ENCODE measurements at places on chromosomes 13 and 19. TPM values are rescaled to one million over a fixed set of nuclear protein-coding genes. Genes with fewer than 3 reads are reported as not detected.

- peaks cover 9% of the 10 kb centered on the region for H3K27me3 ChIP-seq
- no peak overlapping the region for H3K27ac ChIP-seq
Observed at GRCh38 chr13:33637978-33638743, 179.8 kb upstream of the RFC3 start.

DNA sequence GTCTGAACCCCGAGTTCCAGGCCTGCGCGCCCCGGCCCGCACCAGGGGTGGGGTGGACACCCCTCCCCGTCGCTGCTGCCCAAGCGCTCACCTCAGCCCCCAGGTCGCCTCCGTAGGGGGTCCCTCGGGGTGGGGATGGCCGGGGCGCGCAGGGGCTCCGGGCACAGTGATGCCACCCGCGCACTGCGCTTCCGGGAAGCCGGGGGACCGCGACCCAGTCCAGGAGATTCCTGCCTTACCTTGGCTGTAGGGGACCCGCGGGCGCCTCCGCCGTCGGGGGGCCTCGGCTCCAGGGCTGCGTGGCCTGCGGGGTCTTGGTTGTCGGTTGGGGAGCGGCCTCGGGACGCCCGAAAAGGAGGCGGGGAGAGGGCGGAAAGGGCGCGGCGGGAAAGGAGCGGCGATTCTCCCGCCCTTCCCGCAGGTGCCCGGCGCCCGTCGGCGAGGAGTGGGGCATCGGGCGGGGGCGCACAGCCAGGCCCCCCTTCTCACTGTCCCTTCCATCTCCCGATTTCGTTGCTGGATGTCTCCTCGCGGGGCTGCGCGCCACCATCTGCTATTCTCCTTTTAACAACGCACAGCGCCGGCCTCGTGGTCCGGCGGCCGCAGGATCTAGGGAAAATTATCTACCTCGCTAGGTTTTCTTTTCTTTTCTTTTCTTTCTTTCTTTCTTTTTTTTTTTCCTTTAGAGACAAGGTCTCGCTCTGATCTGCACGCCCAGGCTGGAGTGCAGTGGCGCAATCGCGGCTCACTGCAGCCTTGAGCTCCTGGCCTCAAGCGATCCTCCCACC, at the start of gene KEAP1:
Gene KEAP1, minus strand, starts transcription at position 355 of the 788 bp plus-strand sequence. CDS start 3,323 bp downstream, outside the sequence.
- no peaks in the 10 kb centered on the region for H3K27me3 ChIP-seq
- peaks cover 24% of the 10 kb centered on the region for H3K4me1 ChIP-seq
- peak within 1 kb of the TSS; percentile 74 for H3K27ac ChIP-seq
- no peaks in the 10 kb centered on the region for H3K36me3 ChIP-seq
- H3K4me3 ChIP-seq: peak within 1 kb of the TSS; percentile 95

Gene NLRP11
- not detected for polyA plus RNA-seq

DNA sequence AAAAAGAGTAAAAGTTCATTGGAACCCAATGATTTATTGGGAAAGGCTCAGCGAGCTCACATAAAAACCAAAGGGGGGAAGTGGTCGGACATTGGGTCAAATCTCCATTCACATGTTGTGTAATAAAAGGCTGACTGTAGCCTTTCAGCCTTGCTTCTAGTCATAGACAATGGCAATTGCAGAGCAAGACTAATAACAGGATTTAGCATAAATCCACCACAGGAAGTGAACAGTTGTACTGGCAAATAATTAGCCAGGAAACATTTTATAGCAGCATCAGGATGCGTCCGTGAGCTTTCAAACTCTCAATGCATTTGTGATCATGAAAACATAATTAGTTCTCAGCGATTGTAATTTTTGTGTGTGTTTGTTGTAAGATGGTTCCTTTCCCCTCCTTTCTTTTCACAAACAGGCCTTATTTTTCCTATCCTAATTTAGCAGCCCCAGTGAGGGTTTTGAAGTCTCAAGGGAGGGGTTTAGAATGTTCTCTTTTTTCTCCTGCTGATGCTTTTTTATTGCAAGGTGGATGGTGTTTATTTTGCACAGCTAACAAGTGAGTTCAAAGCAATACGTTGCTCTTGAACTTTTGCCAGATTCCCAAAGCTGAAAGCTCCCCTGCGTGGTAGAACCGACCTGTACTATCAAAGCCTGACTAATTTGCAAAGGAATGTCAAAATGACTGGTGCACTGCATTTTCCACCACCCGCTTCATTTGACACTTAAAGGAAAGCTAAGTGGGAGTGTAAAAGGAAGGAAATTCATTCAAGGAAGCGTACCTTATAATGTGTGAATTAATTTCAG, 105.6 kb downstream of the SPRY2 start:
- no peaks in the 10 kb centered on the region for H3K36me3 ChIP-seq
- no peaks in the 10 kb centered on the region for H3K27me3 ChIP-seq
- H3K27ac ChIP-seq: no peak overlapping the region
- H3K4me3 ChIP-seq: no peak overlapping the region

DNA sequence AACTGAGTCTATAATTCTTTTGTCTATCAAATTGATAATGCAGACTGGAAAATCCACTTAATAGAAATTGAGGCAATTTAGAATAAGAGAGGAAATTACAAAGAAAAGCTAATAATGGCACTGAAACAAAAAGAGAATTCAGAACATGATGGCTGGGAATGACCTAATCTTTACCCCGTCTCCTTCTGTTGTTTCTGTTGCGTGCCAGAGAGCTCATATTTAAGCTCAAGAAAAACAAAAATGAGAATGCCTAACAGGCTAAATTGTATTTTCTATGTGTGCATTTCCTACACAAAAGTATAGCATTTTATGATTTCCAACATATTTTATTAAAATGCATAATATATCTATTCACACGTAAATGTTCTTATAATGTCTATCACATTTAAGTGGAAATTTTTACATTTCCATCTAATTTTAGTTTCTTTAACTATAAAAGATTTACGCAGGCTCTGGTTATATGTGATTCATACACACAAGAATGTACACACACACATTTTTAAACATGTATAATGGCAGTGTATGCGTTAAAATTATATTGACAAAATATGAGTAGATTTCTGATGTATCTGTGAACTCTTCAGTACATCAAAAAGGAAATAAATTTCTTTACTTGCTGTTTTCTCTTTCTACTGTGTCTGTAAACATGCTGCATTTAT, 432.3 kb downstream of the SLITRK6 start:
- H3K27me3 ChIP-seq: no peaks in the 10 kb centered on the region
- H3K4me3 ChIP-seq: no peak overlapping the region
- no peak for DNase-seq
- no peaks in the 10 kb centered on the region for H3K4me1 ChIP-seq

- H3K27ac ChIP-seq: no peak overlapping the region
- no peaks in the 10 kb centered on the region for H3K36me3 ChIP-seq
- H3K4me3 ChIP-seq: no peak overlapping the region
- H3K27me3 ChIP-seq: peaks cover 34% of the 10 kb centered on the region
Observed at GRCh38 chr19:13284929-13285928, 135.0 kb downstream of the IER2 start.

- DNase-seq: no peak
- no peaks in the 10 kb centered on the region for H3K27me3 ChIP-seq
- no peak overlapping the region for H3K4me3 ChIP-seq
Observed at GRCh38 chr19:2468596-2468995, 7.3 kb upstream of the GADD45B start.

- no peak overlapping the region for H3K4me3 ChIP-seq
- no peaks in the 10 kb centered on the region for H3K27me3 ChIP-seq
- peaks cover 19% of the 10 kb centered on the region for H3K4me1 ChIP-seq
- DNase-seq: no peak
- peaks cover 4% of the 10 kb centered on the region for H3K36me3 ChIP-seq
Observed at GRCh38 chr13:51501592-51502152, 48.8 kb upstream of the INTS6 start.

DNA sequence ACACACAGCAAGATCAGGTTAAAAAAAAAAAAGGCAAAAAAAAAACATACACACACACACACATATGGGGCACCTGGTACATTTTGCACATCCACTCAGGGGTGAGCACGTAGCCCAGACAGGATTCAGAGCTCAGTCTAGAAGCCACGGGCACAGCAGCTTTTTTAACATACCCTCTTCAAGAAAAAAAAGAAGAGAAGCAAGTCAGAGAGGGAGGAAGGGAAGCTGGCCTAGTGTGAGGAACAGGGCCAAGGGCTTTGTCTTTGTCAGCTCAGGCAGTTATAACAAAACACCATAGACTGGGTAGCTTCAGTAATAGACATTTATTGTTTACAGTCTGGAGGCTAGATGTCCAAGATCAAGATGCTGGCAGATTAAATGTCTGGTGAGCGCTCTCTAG, 2.3 kb upstream of the TPM4 start:
- peak overlapping the region; percentile 96 for H3K27ac ChIP-seq
- peak overlapping the region; percentile 84 for H3K4me3 ChIP-seq
- no peaks in the 10 kb centered on the region for H3K27me3 ChIP-seq
- H3K36me3 ChIP-seq: no peaks in the 10 kb centered on the region

Gene VSIG10L
- polyA plus RNA-seq: 1.2 TPM

Gene AXL
- not detected for polyA plus RNA-seq

GRCh38 chr19:29831041-29831548, 19.3 kb downstream of the CCNE1 start:
- DNase-seq: no peak
- no peaks in the 10 kb centered on the region for H3K27me3 ChIP-seq
- no peaks in the 10 kb centered on the region for H3K36me3 ChIP-seq
- H3K4me1 ChIP-seq: peaks cover 11% of the 10 kb centered on the region
- peak overlapping the region; percentile 14 for H3K27ac ChIP-seq

DNA sequence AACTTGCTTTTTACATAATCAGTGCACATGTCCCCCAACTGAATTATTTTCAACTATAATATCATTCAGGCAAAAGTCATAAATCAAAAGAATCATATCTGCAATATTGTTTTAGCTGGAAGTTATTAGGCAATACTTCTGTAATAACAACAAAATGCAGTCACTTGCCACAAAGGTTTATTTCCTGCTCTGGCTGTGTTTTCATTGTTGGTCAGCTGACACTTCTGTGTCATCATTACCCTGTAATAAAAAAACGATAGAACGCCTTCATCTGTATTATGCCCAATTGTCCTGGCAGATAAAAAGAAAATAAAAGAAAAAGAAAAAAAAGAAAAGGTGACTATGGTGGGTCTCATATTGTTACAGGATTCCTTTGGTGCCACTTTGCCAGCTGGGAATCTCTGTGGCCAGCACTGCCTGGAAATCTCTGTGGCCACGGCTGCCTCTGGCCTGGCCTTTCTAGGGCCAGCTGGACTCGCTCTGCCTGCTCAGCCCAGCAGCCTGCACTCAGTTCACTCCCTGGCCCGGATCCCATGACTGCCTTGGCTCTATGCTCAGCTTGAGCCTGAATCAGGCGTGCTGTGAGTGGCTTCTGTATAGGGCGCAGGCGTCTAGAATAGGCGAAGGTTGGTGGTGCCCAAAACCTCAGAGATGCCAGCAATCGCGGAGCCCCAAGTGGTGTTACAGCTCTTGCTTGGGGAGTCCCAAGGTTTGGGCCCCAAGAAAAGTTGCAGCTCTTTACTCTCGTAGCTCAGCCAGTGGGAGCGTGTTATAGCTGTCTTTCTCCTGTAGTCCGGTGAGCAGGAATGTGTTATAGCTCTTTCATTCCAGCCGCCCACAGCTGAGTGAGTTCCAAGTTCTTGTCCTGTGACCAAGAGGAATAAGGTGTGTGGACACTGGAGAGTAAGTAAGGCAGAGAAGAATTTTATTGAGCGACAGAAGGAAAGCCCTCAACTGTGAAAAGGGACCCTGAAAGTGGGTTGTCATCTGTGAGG, 1227.1 kb downstream of the SLITRK1 start:
- no peak for DNase-seq
- no peak overlapping the region for H3K27ac ChIP-seq
- H3K4me3 ChIP-seq: no peak overlapping the region
- H3K27me3 ChIP-seq: no peaks in the 10 kb centered on the region

GRCh38 chr13:70985371-70985770, 877.1 kb upstream of the KLHL1 start:
- H3K27me3 ChIP-seq: no peaks in the 10 kb centered on the region
- DNase-seq: no peak
- H3K36me3 ChIP-seq: no peaks in the 10 kb centered on the region
- no peaks in the 10 kb centered on the region for H3K4me1 ChIP-seq

GRCh38 chr19:11457115-11457514, 21.7 kb downstream of the PRKCSH start:
- H3K27ac ChIP-seq: no peak overlapping the region
- H3K27me3 ChIP-seq: peaks cover 5% of the 10 kb centered on the region
- DNase-seq: no peak
- H3K36me3 ChIP-seq: no peaks in the 10 kb centered on the region
- H3K4me1 ChIP-seq: peaks cover 6% of the 10 kb centered on the region

DNA sequence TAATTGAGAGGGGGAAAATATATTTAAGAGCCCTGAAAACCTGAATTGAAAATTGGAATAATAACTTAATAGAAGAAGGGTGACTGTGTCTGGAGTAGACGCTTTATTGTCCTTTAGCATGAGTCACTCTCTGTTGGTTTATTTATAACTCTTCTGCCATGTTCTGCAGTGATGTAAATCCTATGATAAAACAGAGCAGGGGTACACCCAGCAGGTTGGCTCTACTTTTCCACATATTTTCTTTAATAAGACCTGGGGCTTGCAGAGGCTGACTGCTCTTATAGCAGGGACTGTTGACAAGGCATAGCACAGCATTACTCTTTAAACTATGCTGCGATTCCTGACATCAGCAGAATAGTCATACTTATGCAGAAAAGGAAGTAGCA, 389.9 kb upstream of the PCDH9 start:
- H3K4me1 ChIP-seq: no peaks in the 10 kb centered on the region
- no peak overlapping the region for H3K27ac ChIP-seq
- no peaks in the 10 kb centered on the region for H3K27me3 ChIP-seq
- H3K36me3 ChIP-seq: no peaks in the 10 kb centered on the region
- no peak for DNase-seq

DNA sequence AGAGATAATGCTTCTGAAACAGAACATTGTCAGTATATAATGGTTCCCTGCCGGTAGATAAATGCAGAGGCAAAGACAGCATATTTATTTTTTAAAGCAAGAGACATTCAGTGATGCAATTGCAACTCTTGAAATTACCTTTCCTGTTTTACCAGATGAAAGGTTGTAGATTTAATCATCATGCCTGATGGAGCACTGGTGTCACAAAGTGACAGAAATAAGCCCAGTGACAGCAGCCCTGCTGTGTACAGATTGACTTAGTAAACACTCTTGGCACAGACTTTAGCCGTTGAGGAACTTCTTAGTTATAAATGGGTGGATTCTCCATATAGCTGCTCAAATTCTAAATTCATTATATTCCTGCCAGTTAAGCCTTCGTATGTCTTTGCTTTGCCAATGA, 172.5 kb downstream of the ITGBL1 start:
- H3K4me3 ChIP-seq: peak overlapping the region; percentile 86
- no peaks in the 10 kb centered on the region for H3K27me3 ChIP-seq
- no peaks in the 10 kb centered on the region for H3K36me3 ChIP-seq
- peaks cover 24% of the 10 kb centered on the region for H3K4me1 ChIP-seq
- peak overlapping the region; percentile 92 for H3K27ac ChIP-seq

GRCh38 chr19:33214596-33214995, 11.1 kb downstream of the SLC7A10 start:
- DNase-seq: no peak
- H3K4me3 ChIP-seq: no peak overlapping the region
- H3K27me3 ChIP-seq: peaks cover 7% of the 10 kb centered on the region
- no peak overlapping the region for H3K27ac ChIP-seq
- no peaks in the 10 kb centered on the region for H3K36me3 ChIP-seq
- no peaks in the 10 kb centered on the region for H3K4me1 ChIP-seq

Gene FFAR2
- polyA plus RNA-seq: not detected

Gene SPRED3
- polyA plus RNA-seq: not detected

Gene TRPM4
- not detected for polyA plus RNA-seq

Gene ZNF560
- polyA plus RNA-seq: not detected

Gene CAPNS1
- 101 TPM for polyA plus RNA-seq

Gene SCGB2B2
- not detected for polyA plus RNA-seq

All from naive B cell (primary cell).